ELR (cell line): ENCODE measurements at places on chromosomes 1 and 21.
A peak's percentile ranks its signal among the peaks of the same experiment; 100 is the strongest.

GRCh38 chr1:7508052-7508933 is 262.8 kb upstream of the VAMP3 start:
- no peak for DNase-seq

DNA sequence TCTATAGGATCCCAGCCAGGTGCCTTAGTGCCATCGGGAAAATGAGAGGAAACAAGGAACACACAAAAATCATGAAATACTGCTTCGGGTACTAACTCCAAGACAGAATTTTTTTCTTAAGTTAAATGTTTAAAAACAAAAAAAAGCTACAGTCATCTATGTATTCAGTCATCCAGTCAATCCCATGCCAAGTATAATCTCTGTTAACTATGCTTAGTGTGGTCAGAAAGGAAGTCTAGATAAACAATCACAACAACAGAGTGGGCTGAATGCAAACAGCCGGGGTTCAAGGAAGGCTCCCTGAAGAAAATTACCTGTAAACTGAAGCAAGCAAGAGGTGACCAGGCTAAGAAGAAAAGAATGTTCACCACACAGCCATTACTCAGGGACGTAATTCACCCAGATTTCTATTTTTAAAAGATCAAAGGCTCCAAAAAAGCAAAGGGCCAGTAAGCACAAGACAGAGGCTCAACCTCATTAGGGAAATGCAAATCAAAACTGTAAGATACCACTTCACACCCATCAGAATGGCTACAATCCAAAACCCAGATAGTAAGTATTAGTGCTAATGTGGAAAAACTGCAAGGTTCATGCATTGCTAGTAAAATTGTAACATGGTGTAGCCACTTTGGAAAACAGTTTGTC is 53.0 kb downstream of the RERE start:
- DNase-seq, result no peak

GRCh38 chr1:201599548-201599947 is 60.6 kb downstream of the NAV1 start:
- no peak for DNase-seq

DNA sequence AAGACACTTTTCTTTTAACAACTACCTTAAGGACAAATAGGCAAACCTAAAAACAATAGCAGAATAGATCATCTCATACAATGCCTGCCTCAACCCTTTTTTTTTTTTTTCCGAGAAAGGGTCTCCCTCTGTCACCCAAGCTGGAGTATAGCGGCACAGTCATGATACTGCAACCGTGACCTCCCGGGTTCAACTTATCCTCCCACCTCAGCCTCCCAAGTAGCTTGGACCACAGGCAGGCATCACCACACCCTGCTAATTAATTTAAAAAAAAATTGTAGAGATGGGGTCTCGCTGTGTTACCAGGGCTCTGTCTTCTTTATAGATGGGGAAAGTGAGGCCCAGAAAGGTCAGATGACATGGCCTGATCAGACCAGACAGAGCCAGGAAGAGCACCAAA is 7.9 kb downstream of the SH3BGRL3 start:
- DNase-seq, result no peak

DNA sequence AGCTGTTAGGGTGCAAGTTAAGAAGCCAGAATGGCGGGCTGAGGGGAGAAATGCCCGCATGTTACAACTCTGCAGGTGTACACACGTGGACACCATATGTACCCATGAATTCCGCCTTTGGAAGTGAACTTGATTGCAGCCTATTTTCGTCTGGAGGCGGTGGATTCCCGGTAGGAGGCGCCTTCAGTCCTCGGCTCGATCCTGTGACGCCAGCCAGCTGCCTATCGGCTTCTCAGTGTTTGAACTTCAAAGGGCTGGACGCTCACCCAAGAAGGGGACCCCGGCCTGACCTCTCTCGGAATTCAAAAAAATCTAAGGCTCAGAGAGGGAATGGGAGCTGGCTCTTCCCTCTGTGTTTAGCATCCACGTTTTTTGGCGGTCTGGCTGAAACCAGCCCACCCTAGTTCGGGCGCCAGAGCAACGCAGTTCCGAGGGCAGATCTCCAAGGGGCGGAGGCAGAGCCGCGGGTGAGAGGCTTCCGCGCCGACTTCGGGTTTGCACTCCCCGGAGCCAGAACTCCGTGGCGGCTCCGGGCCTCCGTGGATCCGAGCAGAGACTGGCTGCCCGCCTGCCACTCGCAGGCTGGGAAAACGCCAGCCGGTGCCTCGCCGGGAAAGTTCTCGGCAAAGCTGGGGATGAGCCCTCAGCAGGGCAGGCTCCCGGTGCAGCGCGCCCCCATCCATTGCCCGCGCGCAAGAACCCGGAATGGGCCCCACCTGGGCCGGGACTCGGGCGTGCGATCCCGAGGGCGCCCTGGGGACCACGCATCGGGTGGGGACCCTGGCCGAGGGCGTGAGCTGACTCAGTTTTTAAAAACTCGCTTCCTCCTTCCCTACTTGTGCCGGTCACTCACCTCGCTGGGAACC is 996 bp upstream of the TMEM51 start:
- DNase-seq, result peak; percentile 90

GRCh38 chr1:61741711-61742619 is at the start of gene PATJ:
TSS of gene PATJ (plus strand) at chr1:61742480. CDS start at chr1:61762893, 20,413 bp downstream.
- peak; percentile 25 for DNase-seq

GRCh38 chr1:16164213-16165072 is 8.6 kb upstream of the EPHA2 start:
- peak; percentile 97 for DNase-seq

- no peak for DNase-seq
Measured at GRCh38 chr1:67674260-67675011, 10.6 kb upstream of the GADD45A start.

DNA sequence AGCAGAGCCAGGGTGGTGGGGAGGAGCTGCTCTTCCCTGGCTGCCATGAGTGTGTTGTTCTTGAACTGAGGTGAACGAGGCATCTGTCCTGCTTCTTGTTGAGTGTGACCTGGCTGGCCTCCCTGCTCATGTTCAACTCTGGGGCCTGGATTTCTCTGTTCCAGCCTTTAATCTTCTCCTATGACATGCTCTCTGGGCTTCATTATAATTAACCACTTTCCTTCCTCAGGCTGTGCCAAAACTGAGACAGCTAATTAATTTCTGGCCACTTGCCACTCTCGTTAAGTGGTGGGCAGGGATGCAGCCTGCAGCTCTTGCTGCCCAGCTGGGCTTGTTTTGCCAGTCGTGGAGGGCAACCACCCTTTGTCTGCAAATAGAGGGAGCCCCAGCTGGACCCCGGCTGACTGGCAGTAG is 23.3 kb downstream of the OPRD1 start:
- DNase-seq, result no peak

GRCh38 chr1:75171876-75172275 is 37.7 kb downstream of the LHX8 start:
- DNase-seq, result no peak

- no peak for DNase-seq
Measured at GRCh38 chr1:209102531-209102930, 481.0 kb upstream of the CAMK1G start.
